ENCODE measurements at places on chromosomes 12 and 14.

GRCh38 chr12:85866986-85867776 lies 6.9 kb upstream of the NTS start:
- no peak for DNase-seq

GRCh38 chr14:36451310-36452065 lies 68.5 kb downstream of the NKX2-1 start:
- DNase-seq, result no peak

GRCh38 chr14:89143595-89143994 lies 273.4 kb downstream of the FOXN3 start:
- DNase-seq, result no peak

DNA sequence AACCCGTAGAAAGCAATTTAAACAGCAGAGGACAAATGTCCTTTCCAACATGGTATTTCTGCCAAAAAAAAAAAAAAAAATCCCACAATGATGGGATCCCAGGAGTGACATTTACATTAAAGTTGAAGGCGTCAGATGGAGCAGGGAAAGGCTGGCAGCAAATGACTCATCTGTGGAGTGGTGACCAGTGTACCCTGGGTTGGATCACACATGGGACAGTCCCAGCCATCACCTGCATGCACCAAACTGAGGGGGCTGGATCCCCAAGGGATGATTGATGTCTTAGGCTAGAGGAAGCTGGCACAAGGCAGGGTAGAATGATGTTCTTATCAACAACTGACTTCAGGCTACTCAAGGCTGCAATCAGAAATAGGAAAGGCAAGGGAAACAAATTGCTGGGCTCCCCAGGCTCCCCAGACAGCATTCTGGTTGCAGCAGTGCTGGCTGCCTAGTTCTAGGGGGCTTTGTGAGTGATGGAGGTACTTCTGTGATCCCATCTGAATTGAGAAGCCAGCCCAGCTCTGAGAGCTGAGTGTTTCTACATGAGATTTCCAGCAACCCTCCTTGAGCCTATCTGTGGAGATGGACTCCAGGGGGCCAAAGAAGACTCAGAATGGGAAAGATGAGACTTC lies 117.9 kb downstream of the DPF3 start:
- DNase-seq, result no peak

DNA sequence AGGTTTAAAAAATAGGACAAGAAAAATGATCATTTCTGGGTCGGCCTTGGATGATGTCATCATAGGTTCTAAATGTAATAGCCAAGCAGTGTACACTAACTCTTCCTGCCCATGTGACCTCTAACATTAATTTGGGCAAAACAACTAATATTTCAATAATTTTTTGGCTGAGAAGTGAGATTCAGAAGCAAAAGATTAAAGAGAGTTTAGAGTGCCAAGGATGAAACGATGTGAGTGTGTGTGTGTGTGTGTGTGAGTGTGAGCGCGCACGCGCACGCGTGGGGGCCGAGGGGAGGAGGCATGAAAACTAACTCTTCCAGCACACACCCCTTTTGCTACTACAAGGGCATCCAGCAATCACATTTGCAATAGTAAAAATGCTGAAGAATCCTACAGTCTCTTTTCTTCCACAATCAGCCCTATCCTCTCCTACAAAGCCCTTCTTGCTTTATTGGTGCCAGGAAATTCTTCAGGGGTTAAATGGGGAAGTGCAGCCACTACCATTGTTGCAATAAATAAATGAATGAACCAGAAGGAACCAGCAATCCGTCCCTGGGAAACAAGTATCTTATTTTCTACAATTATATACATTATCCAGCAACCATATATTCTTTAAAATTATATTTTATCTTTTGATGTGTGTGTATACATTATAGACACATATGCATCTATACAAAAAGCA lies 52.9 kb downstream of the PEBP1 start:
- no peak for DNase-seq

GRCh38 chr14:43161477-43161876 lies 1345.6 kb downstream of the FSCB start:
- no peak for DNase-seq

DNA sequence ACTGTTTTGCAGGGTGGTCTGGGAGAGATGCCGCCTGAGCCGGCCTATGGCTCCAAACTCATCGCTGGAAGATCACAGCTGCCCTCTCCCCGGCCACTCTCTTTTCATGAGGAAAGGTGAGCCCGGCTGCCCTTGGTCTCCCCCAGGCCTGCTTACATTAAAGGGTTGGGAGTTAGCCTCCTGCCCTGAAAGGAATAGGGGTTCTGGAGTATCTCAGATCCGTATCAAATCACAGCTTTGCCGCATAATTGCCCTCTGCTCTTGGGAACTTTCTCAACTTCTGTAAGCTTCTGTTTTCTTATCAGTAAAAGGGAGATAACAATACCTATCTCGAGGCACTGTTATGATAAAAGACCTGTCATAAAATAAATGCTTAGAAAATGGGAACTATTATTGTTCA lies 17.6 kb downstream of the PHLDA1 start:
- no peak for DNase-seq

GRCh38 chr14:26113911-26114640 lies 483.8 kb downstream of the NOVA1 start:
- DNase-seq, result no peak

- DNase-seq, result no peak
These were observed 68.0 kb downstream of the GRIN2B start for GRCh38 chr12:13913371-13913770.

- DNase-seq, result no peak
These were observed 188.9 kb downstream of the CAND1 start for GRCh38 chr12:67457778-67458665.

- no peak for DNase-seq
These were observed 403 bp downstream of the ATN1 start for GRCh38 chr12:6928022-6928702.

DNA sequence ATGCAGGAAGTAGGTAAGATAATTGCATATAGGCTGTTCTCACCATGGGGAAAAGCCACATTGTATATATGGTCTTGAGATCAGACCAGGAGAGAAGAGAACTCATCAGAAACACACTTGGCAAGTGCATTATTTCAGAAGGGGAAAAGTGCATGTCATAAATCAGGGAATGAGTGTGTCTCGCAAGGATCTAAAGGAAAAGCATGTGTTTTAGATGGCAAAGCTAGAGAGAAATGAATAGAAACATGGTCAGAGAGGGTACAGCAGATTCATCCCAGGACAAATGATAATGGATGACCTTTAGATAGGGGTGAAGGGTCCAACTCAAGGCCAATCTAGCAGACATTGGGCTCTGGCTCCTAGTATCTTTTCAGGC lies 230.2 kb upstream of the NAV3 start:
- DNase-seq, result no peak

DNA sequence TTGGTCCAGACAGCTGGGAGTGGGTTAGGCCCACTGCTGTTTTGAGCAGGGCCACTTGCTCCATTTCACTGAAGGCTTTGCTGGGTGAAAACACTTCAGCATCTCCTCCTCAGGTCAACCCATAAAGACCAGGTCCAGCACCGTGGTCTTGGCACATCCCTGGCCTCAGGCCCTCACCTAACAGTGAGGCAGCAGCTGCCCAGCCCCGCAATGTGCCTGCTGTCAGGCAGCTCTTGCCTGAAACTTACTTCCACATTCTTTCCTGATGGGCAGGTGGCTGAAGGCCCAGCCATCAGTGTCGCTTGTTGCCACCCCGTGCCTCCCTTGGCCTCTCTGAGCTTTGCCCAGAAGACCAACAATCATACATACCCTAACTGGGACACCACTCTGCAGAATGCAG lies 54.4 kb downstream of the ANAPC7 start:
- no peak for DNase-seq

GRCh38 chr12:85834378-85834777 lies 1.8 kb downstream of the RASSF9 start:
- no peak for DNase-seq

DNA sequence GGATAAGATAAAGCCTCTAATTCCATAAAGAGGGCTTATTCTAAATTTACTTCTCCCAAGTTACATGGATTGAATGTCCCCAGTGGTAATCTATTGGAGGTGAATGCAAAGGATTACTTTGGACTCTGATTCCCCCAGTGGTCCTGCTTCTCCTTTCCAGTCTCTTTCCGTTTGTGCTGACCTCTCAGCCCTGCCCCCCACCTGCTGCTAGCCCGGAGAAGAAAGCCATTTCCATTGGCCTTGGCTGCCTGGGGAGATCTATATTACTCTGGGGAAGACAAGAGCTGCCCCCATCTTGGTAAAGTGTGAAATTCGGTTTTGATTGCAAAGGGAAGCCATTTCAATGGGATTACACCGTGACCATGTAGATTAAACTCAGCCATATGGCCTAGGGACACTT lies 13.3 kb downstream of the ASCL1 start:
- no peak for DNase-seq

DNA sequence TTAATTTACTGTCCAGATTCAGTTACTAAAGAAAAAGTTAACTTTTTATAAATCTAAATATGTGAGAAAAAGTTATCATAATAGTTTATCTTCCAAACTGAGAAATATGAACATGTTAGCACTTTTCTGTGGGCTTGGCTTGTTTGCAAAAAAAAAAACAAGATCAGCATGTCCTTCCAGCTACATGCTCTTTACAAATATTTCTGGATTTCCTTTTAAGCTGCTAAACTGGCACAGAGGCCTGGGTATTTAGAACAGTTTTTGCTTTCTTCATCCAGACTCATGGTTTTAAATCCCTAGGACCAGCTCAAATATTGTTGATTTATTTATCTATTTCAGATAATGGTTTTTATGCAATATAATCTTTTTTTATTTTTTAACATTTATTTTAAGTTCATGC lies 1444.5 kb upstream of the FLRT2 start:
- no peak for DNase-seq

- no peak for DNase-seq
These were observed 390.3 kb downstream of the DIO2 start for GRCh38 chr14:79820866-79821535.

- DNase-seq, result peak; percentile 77
These were observed 576 bp downstream of the SYNE3 start for GRCh38 chr14:95515596-95516552.

DNA sequence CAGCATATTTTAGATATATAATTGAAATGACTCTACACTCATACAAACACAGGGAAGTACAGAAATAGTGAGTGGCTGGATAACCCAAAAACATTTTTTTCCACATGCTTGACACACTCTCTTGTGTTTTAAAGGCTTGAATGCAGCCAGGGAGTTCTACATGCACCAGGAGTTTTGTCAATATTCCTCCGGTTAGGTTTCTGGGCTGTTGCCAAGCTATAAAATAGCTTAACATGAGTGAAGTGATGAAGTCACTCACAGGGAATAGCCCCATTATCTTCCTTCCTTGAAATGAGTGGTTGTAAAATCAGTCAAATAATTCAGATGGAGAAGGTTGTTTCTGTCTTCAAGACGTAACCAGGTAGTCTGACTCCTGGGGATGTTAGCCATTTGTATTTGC lies 582.7 kb downstream of the SLC6A15 start:
- DNase-seq, result no peak

DNA sequence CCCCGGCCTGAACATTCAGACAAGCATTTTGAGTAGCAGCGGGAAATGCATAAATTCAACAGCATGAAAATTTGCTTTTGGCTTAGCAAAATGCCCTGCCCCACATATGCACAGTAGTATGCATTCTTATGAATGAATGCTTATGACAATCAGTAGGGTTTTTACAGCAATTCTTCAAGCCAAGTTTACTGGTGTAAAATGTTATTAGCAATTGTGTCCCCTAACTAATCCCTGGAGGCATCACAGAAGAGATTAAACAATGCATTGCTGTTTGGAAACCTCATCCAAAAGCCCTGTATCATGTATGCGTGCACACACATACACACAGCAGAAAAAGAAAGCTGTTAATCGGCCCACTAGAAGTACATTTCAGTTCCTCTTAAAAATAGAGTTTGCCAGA lies 406.5 kb downstream of the LRIG3 start:
- no peak for DNase-seq

DNA sequence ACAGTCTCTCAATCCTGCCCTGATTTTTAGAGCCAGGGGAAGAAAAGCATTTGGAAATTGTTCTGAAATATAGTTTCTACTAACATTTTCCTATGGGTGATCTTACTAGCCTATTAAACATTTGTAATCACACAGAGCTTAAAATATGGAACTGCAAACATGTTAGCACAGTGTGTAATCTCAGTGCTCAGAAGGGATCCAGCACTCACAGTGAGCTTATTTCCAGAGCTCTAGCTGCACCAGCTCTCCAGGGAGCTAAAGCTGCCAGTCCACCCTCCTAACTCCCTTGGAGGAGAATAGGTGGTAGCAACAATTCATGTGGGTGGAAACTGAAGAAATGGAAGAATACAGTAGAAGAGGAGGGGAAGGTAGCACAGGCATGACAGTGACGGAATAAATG lies 64.9 kb upstream of the SYT1 start:
- DNase-seq, result no peak

- no peak for DNase-seq
These were observed 135.3 kb downstream of the AEBP2 start for GRCh38 chr12:19574601-19575000.

GRCh38 chr12:110107369-110108281 lies 16.5 kb upstream of the IFT81 start:
- no peak for DNase-seq

DNA sequence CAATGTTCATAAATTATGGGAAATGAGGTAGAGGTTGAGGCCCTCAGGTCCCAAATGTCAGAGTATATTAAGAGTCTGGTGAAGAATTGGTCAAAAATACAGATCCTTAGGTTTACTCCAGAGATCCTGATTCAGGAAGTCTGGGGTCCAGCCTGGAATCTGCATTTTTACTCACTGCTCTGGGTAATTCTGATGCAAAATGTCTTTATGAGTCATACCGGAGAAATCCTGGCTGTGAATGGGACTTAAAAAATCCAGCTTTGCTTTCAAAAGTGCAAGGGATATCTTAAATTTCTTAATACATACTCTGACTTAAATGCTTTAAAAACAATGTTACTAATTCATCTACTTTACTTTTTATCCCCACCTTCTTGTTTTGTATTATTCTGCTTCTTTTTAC lies 74.5 kb downstream of the FERMT2 start:
- DNase-seq, result no peak

- DNase-seq, result no peak
These were observed 13.4 kb upstream of the PPP1R1A start for GRCh38 chr12:54601841-54602240.

GRCh38 chr12:114913871-114914801 lies 230.2 kb upstream of the TBX3 start:
- DNase-seq, result no peak

DNA sequence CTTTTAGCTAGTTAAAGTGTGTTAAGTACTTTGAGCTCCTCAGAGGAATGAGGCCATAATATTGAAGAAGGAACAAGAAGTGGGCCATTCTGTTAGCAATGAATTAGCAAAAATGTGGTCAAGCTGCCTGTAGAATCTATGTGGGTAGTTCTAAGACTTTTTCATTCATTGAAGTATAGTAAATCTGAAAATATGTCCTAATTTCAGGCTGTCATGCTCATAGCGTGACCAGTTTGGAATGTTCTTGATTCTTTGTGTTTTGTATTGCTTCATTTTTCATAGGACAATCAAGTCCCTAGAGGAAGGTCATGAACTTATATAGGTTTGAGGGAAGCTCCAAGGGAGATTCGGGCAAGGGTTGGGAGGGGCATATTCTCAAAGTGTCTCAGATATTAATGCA lies 11.4 kb downstream of the ATP23 start:
- DNase-seq, result no peak
